ENCODE measurements at places on chromosomes 4 and X.

DNA sequence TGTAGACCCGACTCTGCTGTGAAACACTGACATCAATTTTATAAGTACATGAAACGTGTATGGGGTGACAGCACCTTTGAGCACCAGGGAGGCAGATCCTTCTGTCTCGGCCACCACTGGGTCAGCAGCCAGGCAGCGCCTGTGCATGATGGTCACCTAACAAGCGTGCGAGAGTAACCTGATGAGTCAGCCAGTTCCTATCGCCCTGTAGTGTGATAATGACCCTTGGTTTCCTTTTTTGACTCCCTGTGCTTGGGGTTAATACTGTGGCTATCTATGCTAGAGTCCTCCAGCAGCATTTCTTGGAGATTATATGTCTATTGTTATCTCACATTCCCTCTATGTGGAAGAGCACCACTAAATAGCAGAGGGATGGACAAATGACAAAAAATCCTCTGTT lies 101.6 kb downstream of the NPNT start:
- DNase-seq: no peak

GRCh38 chrX:124289443-124289842 lies 43.0 kb upstream of the TEX13D start:
- DNase-seq: no peak

- no peak for DNase-seq
Measured at GRCh38 chr4:5409237-5409636, 299.1 kb downstream of the EVC2 start.

DNA sequence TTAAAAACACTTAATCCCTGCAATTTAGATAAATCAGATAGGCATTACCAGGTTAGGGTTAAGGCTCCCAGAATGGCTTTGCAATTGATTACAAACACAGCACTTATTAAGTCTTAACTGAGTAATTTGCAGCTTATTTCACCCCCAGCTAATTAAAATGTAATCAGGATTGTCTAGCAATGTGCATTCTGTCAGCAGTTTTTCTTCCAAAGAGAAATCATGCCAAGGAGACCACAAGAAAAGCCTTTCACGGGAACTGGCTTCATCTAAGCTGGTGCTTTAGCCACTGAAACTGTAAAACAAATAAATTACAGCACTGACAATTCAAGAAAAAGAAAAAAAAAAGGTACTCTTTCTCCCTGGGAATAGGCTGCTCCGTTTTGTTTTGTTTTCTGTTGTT lies 2.1 kb downstream of the ANOS1 start:
- DNase-seq: no peak

- DNase-seq: no peak
Measured at GRCh38 chrX:153888344-153888743, 2.4 kb upstream of the L1CAM start.

DNA sequence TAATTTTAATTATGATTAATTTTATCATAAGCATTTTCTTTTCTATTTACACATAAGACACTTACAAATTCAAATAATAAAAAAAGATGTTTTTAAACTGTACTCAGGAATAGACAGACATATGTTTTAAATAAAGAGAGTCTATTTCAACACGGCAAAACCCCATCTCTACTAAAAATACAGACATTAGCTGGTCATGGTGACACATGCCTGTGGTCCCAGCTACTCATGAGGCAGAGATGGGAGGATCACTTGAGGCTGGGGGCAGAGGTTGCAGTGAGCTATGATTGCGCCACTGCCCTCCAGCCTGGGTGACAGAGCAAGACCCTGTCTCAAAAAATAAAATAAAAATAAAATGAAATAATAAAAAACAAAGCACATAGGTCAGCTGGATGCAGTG lies 14.8 kb downstream of the FAM9B start:
- no peak for DNase-seq

DNA sequence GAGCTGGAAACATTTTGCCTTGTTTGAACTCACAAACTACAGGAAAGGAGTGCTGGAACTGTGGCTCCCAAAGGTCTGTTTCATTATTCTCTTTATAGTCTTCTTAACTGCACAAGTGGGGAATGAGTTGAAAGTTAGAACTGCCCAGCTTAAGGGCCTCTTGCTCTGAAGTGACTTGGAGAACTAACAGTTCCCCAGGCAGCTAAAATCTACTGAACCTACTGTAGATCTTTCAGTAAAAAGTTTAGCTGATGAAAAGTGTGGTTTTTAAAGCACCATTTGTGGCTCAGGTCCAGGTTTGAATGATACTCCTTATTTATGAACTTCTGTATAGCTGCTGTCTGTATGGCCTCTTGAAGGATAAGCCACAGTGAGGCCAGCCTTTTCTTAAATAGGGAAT lies 353.8 kb downstream of the MAPK10 start:
- DNase-seq: no peak

DNA sequence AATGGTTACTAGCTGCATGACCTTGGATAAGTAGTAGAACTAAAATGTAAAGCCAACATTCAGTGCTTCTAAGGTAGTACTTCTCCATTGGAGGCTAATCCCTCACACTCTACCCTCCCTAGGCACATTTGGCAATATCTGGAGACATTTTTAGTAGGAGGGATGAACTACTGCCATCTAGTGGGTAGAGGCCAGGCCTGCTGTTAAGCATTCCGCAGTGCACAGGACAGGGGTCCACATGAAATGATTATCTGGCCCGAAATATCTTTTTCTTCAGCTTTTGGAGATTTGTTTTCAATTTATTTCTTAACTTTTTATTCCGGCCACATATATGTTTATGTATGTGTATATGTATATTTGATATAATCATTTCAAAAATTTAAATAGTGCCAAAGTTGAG lies 36.0 kb upstream of the SPANXC start:
- DNase-seq: no peak

DNA sequence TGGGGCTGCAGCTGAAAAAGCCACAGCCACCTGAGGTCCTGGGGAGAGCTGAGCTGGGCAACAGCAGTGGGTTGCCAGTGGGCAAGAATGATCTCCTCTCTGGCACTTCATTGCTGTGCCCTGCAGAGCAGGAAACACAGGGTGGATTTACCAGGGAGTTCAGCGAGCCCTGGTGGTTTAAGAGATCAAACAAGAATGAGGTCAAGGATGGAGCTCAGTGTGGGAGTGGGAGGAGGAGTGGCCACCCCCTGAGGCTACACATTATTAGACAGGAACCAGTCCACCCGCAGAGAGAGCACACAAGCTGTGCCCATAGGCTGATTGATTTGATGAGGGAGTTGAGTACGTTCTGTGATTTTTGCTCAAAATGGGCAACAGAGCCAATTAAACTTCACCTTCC lies 47.3 kb downstream of the FRMPD3 start:
- DNase-seq: no peak

GRCh38 chr4:23839279-23839678 lies 50.6 kb downstream of the PPARGC1A start:
- no peak for DNase-seq

DNA sequence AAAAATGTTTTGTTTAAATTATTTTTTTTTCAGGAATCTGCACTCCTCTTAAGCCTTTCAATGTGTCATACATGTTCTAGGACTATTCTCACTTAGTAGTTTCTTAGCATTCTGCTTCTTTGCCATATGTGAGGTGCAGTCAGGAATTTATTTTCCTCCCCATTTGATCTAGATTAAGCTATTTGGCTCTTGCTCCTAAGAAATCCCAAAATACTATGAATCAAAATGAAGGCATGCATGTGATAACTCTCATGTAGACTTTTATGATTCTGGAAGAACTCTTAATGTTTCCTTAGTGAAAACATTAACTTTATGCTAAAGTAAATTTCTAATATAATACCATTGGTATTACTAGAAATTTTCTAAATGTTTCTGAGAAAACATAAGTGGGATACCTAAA lies 664.5 kb downstream of the RAPGEF2 start:
- no peak for DNase-seq

DNA sequence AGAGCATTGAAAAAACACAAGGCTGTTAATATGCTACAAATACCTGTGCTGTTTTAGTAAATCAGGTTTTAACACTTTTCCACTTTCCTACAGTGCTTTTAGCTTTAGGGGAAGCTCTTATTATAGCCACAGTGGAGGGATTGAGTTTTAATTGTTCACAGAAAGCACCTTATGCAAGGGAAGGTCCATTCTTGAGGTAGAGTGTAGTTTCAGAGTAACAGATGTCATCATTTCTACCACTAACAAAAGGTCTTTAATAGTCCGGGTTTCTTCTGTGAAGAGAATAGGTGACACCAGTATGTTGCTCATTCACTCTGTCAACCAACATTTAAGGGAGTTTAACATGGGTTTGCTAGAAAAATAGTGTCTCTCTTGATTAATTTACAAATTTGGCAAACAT lies 104.4 kb downstream of the STIM2 start:
- no peak for DNase-seq

DNA sequence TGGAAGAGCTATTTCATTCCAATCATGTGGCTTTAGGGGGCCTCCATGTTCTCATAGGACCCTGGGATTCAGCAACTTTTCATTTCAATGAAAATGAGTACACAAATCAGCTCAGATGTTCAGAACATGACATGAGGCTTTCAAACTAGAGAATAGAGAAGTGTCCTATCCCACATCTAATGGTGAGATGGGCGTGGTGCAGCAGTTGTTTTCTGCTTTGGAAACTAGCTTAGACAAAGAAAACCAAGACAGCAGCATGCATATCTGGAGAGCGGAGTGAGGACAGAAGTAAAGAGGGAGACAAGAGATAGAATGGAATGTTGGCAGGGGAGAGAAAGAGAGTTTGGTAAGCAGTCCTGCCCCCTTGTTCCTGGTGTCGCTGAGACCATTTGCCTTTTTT lies 1009.1 kb upstream of the IGFBP7 start:
- no peak for DNase-seq

- DNase-seq: no peak
Measured at GRCh38 chrX:118255921-118256320, 90.0 kb upstream of the WDR44 start.

- no peak for DNase-seq
Measured at GRCh38 chr4:76526585-76526990, 91.6 kb downstream of the SHROOM3 start.

DNA sequence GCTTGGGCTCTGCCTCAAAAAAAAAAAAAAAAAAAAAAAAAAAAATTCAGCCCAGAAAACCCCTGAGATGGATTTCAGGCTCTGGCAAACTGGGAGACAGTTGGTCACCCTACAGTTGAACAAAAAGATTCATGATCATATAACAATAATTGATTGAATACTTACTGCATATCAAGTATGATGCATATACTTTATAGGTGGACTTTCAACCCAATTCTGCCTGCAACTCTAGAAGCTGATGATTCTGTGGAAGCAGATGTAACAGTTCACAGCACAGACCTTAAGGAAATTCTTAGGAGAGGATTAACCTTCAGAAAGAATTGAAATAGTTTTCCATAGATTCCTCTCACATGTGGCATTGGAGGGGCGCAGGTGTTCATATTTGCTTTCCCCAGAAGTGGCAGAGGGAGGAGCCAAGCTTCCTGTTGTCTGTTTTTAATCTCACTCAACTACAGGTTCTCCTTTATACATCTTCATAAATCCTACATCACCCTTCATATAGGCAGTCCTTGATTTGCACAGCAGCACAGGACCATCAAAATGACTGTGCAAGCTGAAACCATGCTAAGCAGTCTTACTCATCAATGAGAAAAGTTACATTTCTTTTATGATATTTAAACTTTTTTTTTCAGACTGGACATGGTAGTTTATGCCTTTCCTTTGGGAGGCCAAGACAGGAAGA lies 149.4 kb upstream of the KLF3 start:
- no peak for DNase-seq

GRCh38 chrX:49673394-49673793 lies 22.4 kb downstream of the PAGE1 start:
- DNase-seq: no peak

DNA sequence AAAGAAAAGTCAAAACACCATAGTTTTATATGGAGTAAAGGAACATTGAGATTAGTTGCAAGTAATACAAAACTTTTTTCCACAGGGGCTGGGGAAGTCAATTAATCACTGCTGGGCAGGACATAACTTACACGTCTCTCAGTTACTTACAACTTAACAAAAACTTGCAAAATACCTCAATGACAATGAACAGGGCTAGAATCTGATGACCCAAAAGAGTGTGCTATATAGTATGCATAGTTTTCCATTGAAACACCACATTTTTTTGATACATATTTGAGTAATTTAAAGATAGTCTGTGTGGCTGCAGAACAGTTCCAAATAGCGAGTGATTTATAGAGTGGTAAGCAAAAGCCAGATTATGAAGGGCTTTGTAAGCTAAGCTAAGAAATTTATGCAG lies 172.3 kb upstream of the TRPC5 start:
- no peak for DNase-seq

GRCh38 chrX:131366407-131366806 lies 77.3 kb upstream of the IGSF1 start:
- no peak for DNase-seq

GRCh38 chr4:3775576-3775975 lies 9.4 kb downstream of the ADRA2C start:
- DNase-seq: no peak

- no peak for DNase-seq
Measured at GRCh38 chr4:107897823-107898222, 33.5 kb upstream of the CYP2U1 start.

DNA sequence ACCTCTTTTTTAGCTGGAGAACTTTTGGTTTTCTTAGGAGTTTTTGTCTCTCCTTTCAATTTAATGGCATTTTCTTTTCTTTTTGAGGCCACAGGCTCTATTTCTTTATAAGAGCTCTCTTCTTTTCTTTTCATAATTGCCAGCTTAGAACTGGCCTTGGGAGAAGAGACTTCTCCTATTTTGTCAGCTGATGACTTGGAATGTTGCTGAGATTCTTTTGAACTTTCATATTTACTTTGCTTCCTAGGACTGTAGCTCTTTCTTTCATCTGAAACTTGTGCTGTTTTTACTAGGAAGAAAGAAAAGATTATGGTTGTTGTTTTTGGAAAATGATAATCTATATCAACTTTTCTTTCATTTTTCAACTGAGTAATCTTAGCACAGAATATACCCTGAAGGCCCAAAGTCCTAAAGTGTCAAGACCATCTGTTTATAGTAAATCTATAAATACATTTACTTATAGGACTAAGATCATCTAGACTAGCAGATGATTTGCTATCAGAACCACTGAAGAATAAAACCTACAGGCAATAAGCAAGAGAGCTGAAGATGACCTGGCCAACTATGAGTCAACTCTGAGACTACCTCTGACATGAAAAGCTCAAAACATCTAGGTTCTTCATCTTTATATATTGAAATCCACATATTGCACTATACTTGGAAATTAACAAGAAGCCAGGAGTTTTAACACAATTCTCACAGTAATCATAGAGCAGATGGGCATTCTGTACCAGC lies 45.6 kb downstream of the RFC1 start:
- no peak for DNase-seq

DNA sequence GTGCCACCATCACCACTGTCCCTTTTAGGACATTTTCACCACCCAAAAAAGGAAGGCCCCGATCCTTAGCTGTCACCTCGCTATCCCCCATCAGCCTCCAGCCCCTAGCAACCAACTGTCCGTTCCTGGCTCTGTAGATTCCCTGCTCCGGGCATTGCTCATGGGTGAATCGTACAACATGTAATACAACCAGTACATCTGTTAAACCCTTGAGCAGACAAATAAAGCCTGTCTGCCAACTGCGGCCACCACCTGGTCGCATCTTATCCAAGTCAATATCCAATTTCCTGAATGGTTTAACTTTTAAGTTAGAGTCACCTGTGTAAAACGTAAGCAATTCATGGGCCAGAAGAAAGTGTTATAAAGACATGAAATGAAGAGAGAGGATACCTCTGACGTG lies 251.9 kb downstream of the AFAP1 start:
- DNase-seq: no peak
